ENCODE measurements at places on chromosomes 1 and 21.

- no peak for DNase-seq
Measured at GRCh38 chr1:151535326-151536271, 4.5 kb upstream of the TUFT1 start.

- no peak for DNase-seq
Measured at GRCh38 chr1:19639999-19640362, 4.1 kb upstream of the NBL1 start.

DNA sequence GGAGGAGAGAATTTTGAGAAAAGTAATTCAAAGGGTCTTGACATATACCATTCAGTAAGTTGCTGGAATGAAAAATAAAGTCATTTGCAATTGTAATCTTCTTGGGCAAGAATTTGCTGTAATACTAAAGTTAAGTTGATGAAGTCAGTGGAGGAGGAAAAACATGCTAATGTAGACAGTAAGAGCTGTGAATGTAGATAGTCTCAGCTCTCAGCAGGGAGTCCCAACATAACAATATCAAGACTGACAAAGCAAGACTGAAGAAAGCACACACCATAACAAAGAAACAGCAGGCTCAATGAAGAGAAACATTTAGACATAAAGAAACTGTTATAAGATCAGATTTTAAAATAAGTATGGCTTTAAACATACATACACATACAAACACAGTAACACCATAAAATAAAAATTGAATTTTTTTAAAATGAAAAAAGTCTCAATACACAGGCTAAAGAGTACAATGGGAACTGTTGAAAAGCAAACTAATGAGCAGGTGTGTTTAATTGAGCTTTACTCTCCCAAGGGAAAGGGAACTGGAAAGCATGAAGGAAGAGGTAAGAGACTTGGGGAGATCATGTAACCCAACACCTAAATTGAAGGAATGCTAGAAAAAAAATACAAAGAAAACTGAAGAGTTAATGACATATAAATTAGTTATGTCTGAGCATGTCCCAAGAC, 336.3 kb upstream of the NCAM2 start:
- DNase-seq, result no peak

GRCh38 chr1:118223426-118223825, 38.4 kb upstream of the SPAG17 start:
- no peak for DNase-seq

DNA sequence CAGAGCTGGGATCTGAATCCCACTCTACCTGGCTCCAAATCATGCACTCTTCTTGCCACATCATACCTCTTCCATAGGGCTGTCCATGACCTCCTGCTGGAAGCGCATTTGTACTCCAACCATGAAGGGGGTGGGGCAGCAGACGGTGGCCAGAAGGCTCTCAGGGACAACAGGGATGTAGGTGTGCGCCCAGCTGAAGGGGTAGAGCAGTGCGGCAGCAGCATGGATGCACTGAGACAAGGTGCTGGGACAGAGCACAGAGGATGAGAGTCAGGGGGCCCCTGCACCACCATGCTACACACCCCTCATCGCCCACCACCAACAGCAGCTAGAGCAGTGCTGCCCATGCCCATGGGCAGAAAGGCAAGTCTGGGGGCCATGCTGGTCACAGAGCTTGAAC, 8.4 kb downstream of the DENND2D start:
- DNase-seq, result no peak

- no peak for DNase-seq
Measured at GRCh38 chr21:42777757-42778344, 101.5 kb downstream of the WDR4 start.
